Activated CD8-positive, alpha-beta memory T cell treated with anti-CD3 and anti-CD28 coated beads for 4 hours (primary cell): ENCODE measurements at places on chromosomes 6 and 20.

- no peak for DNase-seq
These were observed 1.7 kb downstream of the ASIP start for GRCh38 chr20:34242879-34243278.

DNA sequence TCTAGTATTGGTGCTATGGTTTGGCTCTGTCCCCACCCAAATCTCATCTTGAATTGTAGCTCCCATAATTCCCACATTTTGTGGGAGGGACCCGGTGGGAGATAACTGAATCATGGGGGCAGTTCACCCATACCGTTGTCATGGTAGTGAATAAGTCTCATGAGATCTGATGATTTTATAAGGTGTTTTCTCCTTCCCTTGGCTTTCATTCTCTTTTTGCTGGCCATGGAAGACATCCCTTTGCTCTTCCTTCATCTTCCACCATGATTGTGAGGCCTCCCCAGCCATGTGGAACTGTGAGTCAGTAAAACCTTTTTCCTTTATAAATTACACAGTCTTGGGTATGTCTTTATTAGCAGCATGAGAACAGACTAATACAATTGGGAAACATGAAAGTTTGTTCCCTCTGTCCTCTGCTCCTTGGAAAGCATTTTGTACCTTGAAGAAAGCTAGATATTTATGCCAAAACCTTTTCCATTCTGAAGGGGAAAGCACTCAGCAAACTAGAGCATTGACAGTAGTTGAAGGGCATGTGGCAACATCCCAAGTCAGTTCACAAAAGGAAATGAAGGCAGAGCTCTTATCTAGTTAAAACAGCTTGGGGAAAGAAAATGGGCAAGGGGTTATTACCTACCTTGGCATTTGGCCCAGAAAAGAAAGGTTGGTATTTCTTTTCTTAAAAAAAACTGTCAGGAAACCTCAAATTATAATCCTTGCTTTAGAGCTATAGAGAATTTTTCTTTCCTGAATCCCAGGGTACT lies 10.7 kb upstream of the TNFAIP3 start:
- DNase-seq: no peak

DNA sequence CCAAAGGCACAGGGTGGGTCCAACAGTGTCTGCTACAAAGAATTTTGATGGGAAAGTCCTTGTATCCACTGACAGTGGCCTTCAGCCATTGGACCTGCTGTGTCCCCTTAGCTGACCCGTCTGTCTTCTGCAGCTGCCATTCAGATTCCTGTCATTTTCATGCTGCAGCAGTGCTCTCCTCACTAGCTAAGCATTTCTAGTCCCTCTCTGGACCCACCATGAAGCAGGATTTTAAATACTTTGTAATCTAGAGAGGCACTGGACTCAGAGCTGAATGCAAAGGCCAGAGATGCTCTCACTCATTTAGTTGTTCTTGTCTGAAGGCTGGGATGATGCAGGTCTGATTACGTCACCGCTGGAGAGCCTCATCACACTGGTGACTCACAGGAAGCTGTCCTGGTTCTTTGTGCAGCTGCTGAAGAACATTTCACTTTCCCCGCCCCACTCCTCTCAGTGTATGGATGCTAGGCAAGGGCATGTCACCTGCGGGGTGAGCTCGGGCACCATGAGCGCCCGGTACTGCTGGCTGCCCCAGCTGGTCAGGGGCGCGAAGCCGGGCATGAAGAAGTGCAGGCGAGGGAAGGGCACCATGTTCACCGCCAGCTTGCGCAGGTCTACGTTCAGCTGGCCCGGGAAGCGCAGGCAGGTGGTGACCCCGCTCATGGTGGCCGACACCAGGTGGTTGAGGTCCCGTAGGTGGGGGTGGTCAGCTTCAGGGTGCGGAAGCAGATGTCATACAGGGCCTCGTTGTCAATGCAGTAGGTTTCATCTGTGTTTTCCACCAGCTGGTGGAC lies 19.4 kb upstream of the TUBB2A start:
- DNase-seq: no peak

- peak; percentile 78 for DNase-seq
These were observed at the start of gene ZKSCAN3 for GRCh38 chr6:28349892-28350737. TSS of gene ZKSCAN3 (plus strand) at chr6:28349947. CDS start at chr6:28359587, 9,640 bp downstream.

DNA sequence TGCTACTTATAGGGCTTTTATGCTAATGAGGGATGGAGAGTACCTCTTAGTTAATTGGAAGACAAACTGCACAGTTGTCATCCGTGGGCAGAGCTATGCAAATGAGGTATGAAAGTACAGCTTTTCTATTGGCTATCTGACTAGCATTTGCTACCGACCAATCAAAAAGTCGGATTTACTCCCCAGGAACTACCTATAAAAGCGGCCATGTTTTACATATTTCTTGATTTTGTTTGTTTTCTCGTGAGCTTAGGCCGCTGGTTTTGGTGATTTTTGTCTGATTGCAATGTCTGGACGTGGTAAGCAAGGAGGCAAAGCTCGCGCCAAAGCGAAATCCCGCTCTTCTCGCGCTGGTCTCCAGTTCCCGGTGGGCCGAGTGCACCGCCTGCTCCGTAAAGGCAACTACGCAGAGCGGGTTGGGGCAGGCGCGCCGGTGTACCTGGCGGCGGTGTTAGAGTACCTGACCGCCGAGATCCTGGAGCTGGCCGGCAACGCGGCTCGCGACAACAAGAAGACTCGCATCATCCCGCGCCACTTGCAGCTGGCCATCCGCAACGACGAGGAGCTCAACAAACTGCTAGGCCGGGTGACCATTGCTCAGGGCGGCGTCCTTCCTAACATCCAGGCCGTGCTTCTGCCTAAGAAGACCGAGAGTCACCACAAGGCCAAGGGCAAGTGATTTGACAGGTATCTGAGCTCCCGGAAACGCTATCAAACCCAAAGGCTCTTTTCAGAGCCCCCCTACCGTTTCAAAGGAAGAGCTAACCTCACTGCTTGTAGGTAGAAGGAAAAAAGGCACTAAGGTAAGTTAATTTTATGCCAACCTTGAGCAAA lies 36.9 kb downstream of the HFE start:
- no peak for DNase-seq

- DNase-seq: no peak
These were observed 502 bp downstream of the DXO start for GRCh38 chr6:31971279-31971992.

DNA sequence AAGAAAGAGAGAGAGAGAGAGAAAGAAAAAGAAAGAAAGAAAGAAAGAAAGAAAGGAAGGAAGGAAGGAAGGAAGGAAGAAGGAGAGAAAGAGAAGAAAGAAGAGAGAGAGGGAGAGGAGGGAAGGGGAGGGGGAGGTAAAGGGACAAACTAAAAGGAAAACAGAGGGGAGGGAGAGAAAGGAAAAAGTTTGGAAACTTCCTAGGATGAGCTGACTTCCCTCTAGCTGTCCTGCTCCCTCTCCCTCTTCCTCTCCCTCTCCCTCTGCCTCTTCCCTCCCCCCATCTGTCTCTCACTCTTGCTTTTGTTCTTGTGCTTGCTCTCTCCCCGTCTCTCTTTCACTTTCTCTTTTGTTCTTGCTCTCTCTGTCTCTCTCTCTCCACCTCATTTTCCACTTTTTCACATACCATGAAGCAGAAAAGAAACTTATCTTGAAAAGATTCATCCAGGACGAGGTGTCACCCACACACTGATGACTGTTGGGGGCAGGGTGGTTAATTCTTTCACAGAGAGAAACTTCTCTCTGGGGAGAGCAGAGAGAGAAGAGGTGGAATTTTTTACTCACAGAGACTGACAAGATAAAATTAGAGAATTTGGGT lies 56.4 kb upstream of the DUSP22 start:
- DNase-seq: peak; percentile 41

DNA sequence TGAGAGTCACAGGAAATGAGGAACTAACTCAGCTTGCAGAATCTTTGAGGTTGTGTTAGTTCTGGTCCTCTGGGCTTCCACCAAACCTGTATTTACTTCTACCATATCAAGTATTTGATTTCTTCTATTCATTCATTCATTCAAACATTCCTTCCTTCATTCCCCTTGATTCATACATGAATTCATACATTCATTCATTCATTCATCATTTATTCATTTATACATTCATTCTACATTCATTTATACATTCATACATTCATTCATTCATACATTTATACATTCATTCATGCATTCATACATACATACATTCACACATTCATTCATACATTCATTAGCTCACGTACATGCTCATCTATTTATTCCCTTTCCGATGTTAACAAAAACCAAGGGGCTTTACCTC lies 120.3 kb downstream of the BMP7 start:
- no peak for DNase-seq

GRCh38 chr6:119658917-119659316 lies 309.4 kb upstream of the MAN1A1 start:
- DNase-seq: no peak

DNA sequence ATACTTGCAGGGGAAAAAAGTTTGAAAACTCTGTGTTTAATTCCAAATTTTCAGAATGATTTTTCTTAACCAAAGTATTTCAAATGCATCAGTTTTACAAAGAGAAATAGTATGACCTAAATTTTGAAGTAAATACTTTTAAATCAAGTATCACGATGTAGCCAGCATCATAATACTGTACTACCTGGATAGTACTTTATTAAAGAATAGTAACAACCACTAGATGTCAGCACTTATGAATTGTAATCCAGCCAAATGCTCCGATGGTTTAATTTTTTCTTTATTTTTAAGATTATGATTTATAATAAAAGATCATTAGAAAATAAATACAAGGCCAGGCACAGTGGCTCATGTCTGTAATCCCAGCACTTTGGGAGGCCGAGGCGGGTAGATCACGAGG lies 37.2 kb upstream of the HACE1 start:
- no peak for DNase-seq

GRCh38 chr6:131765804-131766135 lies 42.0 kb upstream of the ENPP1 start:
- no peak for DNase-seq

DNA sequence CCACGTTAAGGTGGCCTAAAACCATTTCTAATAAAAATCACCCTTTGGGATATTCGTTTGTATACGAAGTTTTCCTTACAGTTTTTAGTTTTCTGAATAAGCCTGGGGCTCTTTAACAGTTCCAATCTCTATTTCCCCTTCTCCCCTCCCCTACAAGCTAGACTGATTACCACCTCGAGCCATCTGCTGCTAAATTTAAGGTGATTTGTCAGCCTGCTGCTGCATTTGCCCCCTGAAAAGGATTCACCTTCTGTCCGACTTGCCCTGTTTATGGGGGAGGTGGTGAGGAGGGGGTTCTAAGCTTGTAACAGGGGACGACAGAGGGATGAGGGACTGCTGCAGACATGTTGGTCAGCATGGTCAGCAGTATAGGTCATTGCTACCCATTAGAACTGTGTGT lies 146.3 kb downstream of the JARID2 start:
- DNase-seq: no peak

- DNase-seq: no peak
These were observed 36.2 kb upstream of the PLCB1 start for GRCh38 chr20:8095648-8096572.

DNA sequence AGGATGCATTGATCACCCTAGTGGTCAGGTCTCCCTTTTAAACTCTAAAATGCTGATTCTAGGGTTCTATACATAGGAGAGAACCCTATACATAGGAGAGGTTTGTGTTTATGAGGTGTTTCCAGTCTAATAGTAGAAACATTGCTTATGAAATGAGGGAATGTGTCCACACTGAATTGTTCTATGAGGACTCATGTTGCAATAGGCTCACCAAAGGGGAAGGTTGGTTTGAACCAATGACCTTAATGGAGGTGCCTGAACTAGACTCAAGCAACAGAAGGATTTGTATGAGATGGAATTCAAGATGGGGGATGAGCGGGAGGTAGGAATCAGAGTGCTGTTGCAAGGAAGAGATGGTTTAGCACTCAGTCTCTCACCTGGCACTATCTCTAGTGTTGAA lies 33.5 kb upstream of the UBR2 start:
- DNase-seq: no peak

DNA sequence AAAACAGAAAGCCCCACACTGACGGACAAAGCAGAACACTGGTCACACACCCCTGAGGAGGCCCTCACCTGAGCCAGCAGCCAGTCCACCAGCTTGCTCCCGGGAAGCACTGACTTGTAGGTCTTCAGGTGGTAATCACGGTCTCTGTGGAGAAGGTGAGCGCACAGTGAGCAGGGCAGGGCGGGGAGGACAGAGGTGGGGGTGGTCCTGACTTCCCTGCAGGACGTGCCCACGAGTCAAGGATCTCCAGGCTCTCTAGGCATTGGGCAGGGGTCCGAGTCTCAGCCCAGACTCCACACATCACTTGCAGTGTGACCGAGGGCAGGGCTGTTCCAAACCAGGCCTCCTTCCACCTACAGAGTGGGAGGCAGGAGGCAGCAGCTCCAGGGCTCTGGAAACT lies 151.7 kb downstream of the PREX1 start:
- no peak for DNase-seq

- peak; percentile 46 for DNase-seq
These were observed 133.2 kb upstream of the RPS6KA2 start for GRCh38 chr6:166760288-166760687.

GRCh38 chr6:134584847-134585516 lies 267.1 kb upstream of the SGK1 start:
- no peak for DNase-seq

GRCh38 chr6:15351631-15352030 lies 105.8 kb downstream of the JARID2 start:
- DNase-seq: no peak

- DNase-seq: no peak
These were observed 24.2 kb downstream of the FKBP1A start for GRCh38 chr20:1368448-1369199.

GRCh38 chr20:8166730-8167129 lies 34.7 kb downstream of the PLCB1 start:
- DNase-seq: no peak
